Left lung (tissue), 14 donors: ENCODE measurements at places on chromosomes 2 and 18.

DNA sequence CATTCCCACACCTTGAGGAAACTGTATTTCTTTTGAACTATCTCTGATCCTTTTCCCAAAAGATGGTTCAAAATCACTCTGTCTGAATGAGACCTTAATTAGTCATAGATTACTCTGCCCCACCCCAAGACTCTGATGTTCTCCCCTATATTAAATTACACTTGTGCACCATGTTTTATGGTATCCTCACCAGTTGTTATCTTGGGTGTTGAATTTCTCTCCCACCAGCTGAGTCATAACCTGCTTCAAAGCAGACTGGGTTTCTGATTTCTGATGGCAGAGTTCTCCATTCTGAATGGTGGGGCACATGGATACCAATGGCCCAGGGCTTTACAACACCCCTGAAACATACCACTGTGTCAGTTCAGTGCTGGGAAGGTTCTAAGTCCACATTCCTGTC lies 15.0 kb downstream of the CDH20 start:
- no peak overlapping the region for H3K4me3 ChIP-seq
- H3K36me3 ChIP-seq: no peaks in the 10 kb centered on the region
- H3K27me3 ChIP-seq: no peaks in the 10 kb centered on the region
- H3K27ac ChIP-seq: no peak overlapping the region
- no peaks in the 10 kb centered on the region for H3K4me1 ChIP-seq
- DNase-seq: no peak

DNA sequence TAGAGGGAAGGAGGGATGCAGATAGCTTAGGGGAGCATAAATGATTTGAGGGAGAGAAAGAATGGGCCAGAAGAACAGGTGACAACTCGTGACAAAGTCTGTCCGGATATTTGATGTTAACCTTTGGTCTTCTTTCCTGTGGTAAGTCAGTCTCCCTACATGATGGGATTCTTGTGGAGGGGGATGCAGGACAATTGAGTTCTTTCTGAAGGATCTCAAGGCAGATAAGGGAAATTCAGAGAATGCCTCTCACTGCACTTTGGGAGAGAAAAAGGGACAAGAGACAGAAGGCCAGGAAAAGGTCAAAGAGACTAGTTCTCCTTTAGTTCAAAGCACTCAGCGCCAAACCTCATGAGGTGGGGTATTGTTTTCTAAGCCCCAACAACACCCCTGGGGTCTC lies 34.2 kb downstream of the FBXO36 start:
- H3K27me3 ChIP-seq: no peaks in the 10 kb centered on the region
- no peak for DNase-seq
- H3K36me3 ChIP-seq: no peaks in the 10 kb centered on the region
- H3K27ac ChIP-seq: no peak overlapping the region
- no peak overlapping the region for H3K4me3 ChIP-seq

DNA sequence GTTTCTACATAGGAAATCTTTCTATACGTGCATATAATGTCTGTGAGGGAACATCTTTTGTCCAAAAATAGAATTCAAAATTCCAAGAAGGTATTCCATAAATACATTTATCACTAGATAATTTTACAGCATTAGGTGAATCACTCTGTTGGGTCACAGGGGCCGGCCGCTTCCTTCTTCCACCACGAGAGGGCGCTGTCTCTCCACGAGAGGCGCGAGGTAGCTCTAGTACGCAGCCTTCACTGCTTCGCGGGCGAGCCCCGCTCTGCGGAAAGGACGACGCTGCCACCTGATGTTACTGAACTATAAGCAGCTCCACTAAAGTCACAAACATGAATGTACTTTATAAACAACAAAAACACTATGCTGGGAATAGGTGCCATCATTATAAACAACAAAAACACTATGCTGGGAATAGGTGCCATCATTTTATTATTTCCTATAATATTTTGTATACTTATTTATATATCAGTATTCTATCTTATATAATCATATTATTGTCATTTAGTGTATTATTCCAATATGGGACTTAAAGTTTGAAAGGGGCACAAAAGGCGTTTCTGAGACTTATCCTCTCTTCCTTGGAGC lies 69.4 kb upstream of the REV1 start:
- H3K27ac ChIP-seq: no peak overlapping the region
- H3K27me3 ChIP-seq: no peaks in the 10 kb centered on the region
- peak; percentile 98 for DNase-seq

DNA sequence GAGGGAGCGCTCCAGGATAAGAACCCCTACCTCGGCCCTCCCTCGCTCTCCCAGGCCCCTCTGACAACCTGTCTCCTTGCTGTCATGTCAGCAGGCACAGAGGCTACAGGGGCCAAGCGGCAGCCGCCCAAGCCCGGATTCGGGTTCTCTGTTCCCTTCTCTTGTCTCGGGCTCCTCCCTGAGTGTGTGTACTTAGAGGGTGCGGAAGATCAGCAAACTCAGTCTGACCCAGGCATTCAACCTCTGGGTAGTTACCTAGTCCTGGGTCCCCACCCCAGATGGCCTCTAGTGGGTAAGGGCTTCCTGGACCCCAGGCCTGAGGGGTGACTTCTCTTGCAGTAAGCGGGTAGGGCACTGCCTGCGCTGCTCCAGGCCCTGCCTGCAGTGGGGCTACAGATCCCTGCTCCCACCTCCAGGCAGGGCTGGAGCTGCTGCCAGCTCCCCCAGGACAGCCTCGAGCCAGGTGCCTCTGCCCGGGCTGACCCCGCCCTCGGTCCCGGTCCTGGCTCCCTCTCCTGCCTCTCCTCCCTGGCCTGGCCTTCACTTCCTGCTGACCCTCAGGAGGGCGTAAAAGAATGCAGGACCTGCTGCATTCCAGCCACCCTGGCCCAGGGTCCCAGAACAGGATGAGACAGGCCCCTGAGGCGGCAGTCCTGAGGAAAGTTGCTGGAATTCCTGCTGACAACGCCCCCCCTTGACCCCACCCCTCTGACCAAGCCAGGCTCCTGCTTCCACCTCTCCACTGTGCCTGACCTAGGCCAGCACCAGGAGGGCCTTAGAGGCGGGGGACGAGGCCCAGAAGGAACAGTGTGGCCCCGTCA lies 22.0 kb downstream of the GPC1 start:
- H3K36me3 ChIP-seq: no peaks in the 10 kb centered on the region
- H3K27me3 ChIP-seq: peaks cover 73% of the 10 kb centered on the region
- no peak overlapping the region for H3K27ac ChIP-seq
- H3K4me1 ChIP-seq: peaks cover under 1% of the 10 kb centered on the region
- DNase-seq: no peak
- no peak overlapping the region for H3K4me3 ChIP-seq

DNA sequence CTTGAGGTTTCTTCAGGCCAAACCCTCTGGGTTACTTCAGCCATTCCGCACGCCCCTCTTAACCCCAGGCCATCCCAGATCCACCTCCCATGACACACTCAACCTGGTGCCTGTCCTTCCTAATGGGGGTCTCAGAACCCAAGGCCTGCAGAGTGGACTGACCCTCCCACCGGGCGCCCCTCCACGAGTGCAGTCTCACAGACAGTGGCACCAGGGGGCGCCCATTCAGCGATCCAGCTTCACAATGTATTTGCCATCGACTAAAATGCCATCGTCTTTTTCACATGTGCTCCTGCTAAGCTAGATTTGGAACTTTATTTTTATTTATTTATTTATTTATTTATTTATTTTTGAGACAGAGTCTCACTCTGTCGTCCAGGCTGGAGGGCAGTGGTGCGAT lies 38.5 kb downstream of the INPP5D start:
- no peaks in the 10 kb centered on the region for H3K36me3 ChIP-seq
- H3K27ac ChIP-seq: no peak overlapping the region
- no peaks in the 10 kb centered on the region for H3K27me3 ChIP-seq

GRCh38 chr2:228771315-228771714 lies 499.8 kb downstream of the PID1 start:
- H3K36me3 ChIP-seq: no peaks in the 10 kb centered on the region
- DNase-seq: no peak
- no peak overlapping the region for H3K4me3 ChIP-seq
- peaks cover 3% of the 10 kb centered on the region for H3K4me1 ChIP-seq

DNA sequence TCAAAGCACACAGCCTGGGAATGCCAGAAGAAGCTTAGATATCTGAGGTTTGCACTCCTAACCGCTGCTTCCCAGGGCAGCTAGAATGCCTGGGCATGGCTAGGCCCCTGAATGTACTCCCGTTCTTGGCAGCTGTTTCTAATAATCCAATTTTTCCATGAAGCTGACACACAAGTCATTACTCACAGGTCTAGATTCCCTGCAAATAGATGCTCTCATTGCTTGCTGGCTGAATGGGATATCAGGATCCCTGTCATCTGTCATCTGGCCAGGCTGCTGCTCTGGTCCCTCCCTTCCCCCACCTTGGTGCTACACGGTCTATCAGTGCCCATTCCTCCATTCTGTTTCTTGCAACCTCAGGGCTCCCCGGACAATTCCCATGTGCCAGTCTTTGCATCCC lies 40.7 kb upstream of the TEX51 start:
- H3K4me3 ChIP-seq: no peak overlapping the region
- H3K36me3 ChIP-seq: no peaks in the 10 kb centered on the region
- H3K4me1 ChIP-seq: no peaks in the 10 kb centered on the region
- H3K27ac ChIP-seq: no peak overlapping the region

DNA sequence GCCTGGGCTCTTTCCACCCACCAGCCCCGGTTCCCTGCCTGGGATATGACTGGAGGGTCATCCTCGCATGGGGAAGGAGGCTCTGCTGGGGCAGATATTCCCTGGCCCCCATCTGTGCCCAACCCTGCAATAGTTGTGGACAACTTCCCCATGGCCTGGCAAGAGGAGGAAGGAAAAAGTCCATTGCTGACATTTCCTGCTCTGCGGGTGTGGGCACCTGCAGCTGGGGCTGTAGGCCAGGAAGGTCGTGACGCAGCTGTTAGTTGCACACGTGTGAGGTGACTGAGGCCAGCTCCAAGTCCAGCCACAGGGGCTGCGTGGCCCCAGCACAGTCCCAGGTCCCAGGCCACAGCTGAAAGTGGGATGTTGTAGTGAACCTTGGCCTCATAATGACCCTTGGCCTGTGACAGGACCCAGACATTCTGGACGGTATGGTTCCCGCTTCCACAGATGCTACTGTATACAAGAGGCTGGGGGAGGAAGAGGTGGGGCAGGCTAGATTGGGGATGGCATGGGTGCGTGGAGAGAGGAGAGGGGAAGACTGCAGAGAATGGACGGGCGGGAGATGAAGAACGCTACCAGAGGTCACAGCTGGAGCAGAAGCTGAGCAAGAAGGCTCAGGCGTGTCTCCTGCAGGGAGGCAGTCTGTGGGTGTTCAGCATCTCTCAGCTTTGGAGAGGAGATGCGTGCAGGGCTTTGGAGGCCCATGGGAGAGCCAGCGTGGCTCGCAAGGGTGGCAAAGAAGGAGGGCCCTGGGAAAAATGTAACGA lies 22.1 kb downstream of the OTOF start:
- H3K4me3 ChIP-seq: no peak overlapping the region
- H3K27ac ChIP-seq: peak overlapping the region; percentile 46
- no peaks in the 10 kb centered on the region for H3K27me3 ChIP-seq
- no peaks in the 10 kb centered on the region for H3K36me3 ChIP-seq

DNA sequence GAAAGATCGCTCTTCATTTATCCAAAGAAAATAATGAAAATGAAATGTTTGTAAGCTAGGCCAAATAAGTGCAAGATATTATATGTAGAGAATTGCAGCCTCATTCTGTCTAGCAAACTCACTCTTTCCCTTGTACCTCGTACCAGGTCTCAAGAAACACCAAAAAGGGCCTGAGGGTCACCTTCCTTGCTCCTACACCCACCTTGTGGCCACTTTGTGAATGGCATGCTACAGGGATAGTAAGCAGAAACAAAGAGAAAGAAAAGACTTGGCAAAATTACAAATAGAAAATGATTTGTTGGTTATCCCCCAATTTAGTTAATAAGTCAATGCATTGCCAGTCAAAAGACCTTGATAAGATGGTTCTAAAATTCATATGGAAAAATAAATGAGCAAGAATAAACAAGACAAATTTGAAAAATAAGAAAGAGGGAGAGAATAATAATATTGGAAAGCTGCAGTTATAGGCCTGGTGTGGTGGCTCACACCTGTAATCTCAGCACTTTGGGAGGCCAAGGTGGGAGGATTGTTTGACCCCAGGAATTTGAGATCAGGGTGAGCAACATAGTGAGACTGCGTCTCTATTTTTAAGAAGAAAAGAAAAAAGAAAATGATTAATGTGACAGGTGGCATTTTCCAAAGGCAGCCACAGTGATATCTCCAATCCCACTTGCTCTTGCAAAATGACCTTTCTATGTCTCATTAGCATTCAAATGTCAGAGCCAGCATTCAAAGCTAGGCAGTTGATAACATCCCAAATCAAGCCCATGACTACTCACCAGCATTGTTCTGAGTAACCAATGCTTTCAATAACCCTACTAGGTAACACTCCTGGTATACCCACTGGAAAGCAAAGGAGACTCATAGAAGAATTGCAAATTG lies 38.8 kb upstream of the BMP10 start:
- no peaks in the 10 kb centered on the region for H3K36me3 ChIP-seq
- H3K27ac ChIP-seq: no peak overlapping the region
- peak; percentile 46 for DNase-seq
- H3K4me1 ChIP-seq: peaks cover 10% of the 10 kb centered on the region
- no peaks in the 10 kb centered on the region for H3K27me3 ChIP-seq

GRCh38 chr18:74530584-74530862 lies 3.8 kb upstream of the CNDP1 start:
- no peaks in the 10 kb centered on the region for H3K36me3 ChIP-seq
- no peaks in the 10 kb centered on the region for H3K4me1 ChIP-seq
- no peak overlapping the region for H3K4me3 ChIP-seq
- no peak overlapping the region for H3K27ac ChIP-seq

DNA sequence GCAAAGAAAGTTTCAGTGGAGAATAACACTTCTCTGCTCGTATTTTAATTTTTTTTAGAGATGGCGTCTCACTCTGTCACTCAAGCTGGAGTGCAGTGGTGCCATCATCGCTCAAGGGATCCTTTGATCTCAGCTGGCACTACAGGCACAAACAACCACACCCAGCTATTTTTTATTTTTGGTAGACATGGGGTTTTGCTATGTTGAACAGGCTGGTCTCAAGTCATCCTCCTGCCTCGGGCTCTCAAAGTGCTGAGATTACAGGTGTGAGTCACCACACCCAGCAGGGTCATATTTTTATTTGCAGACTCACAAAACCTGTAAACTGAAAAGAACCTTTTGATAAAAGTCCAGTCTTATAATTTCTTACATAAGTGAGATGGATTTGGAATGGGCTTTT lies 2.6 kb downstream of the TRAK2 start:
- no peaks in the 10 kb centered on the region for H3K36me3 ChIP-seq
- H3K4me3 ChIP-seq: no peak overlapping the region
- H3K4me1 ChIP-seq: peaks cover 4% of the 10 kb centered on the region
- no peak overlapping the region for H3K27ac ChIP-seq

DNA sequence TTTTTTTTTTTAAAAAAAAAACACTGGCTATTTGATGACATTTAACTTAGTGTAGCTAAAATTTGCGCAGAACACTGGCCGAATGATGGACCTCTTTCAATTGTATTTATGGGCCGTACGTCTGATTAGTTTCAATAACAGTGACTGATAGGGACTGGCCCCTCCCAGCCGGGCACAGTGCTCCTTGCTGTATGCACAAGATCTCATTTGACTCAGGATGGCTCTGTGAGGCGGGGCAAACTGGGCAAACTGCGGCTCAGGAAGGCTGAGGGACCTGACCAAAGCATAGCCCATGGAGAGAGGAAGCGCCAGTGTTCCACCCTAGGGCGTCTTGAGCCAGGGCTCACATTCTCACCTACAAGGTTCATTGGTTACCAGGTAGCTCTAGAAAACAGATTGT lies 21.2 kb downstream of the TRAF3IP1 start:
- no peaks in the 10 kb centered on the region for H3K27me3 ChIP-seq
- no peak overlapping the region for H3K27ac ChIP-seq
- peak; percentile 65 for DNase-seq
- no peak overlapping the region for H3K4me3 ChIP-seq
- no peaks in the 10 kb centered on the region for H3K4me1 ChIP-seq

GRCh38 chr2:195468771-195469170 lies 188.3 kb upstream of the SLC39A10 start:
- no peak for DNase-seq
- no peaks in the 10 kb centered on the region for H3K36me3 ChIP-seq
- H3K4me3 ChIP-seq: no peak overlapping the region
- H3K4me1 ChIP-seq: no peaks in the 10 kb centered on the region
- no peak overlapping the region for H3K27ac ChIP-seq
